ENCODE measurements at places on chromosomes 1 and 21.

- DNase-seq = no peak
Measured at GRCh38 chr1:183391863-183392262, 26.3 kb downstream of the NMNAT2 start.

GRCh38 chr1:186722711-186723309 is 42.6 kb upstream of the PTGS2 start:
- no peak for DNase-seq

- no peak for DNase-seq
Measured at GRCh38 chr1:147895123-147895522, 7.5 kb upstream of the GJA8 start.

- DNase-seq = no peak
Measured at GRCh38 chr1:205273551-205273982, 45.8 kb downstream of the TMCC2 start.

- no peak for DNase-seq
Measured at GRCh38 chr1:171576144-171576543, 45.9 kb upstream of the MYOCOS start.

DNA sequence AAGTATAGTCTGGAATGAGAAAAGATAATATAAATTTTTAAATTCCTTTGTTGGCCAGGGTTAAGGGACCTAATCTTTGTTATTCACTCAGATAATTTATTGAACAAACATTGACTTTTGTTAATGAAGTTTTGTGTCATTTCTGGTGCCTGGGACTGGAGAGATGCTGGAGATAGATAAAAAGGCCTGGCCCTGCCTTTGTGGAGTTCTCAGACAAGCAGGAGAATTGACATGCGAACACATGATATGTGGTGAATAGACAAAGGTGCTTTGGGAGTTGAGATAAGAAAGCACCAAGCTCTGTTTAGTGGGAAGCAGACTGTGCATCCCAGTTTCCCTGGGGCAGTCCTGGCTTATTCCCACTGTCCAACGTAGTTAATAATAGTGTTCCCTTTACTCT is 8.5 kb downstream of the C1orf21 start:
- no peak for DNase-seq

DNA sequence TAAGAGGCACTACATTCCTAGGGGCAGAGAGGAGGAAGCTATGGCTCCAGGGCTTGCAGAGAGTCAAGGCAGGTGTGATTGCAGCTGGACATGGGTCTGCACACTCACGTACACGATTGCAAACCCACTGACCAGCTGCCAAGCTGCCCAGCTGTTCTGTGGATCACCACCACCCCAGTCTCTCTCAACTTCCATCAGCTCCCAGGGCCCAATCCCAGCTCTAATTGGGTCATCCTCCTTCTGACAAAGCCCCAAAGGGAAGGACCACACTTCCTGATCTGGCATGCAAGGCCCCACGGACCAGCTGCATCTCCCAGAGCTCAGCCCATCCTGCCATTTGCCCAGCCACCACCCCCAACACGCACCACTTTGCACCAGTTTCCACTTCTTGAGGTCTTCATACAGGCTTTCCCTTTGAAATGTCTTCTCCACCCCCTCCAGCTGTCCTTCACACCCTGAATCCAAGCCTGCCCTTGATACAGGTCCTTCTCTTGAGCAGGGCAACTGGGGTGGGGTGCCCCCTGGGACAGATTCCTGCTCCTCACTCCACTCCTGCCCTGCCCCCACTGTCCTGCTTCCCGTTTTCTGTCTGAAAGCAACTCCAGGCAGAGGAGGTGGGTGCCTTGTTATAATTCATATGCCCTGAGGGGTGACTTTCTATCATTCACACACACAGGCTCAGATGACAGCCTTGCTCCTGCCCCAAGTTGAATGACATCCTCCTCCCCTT is 179.4 kb upstream of the EDN2 start:
- no peak for DNase-seq

DNA sequence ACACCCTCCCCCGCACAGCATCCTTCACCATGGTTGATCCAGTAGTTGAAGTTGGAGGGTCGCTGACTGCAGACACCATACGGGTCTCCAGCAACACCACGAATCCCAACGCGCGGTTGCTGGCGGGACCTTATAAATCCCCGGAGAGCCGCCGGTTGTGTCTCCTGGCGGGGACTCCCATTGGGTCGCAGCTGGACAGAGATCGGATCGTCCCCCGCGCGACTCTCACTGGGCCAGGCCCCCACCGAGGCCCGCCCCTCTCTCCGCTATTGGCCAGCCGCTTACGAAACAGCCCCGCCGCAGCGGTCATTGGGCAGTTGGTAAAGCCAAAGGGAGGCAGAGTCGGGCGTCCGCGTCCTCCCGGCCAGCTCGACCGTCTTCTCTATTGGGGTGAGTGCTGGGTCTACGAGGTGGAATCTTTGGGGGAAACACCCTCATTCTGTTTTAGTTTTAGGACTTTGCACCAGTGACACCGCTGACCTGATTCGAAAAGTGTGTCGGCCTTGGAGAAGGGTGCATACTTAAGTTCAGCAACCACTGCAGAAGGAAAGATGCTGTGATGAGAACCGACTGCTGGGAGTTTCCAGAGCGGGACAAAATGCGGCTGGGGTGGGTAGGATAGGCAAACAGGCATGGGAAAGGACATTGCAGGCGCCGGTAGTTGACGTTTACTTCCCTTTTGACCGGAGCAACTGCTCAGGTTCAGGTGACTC is 27.4 kb downstream of the RABIF start:
- peak; percentile 72 for DNase-seq

GRCh38 chr1:24683713-24684162 is 40.6 kb downstream of the SRRM1 start:
- DNase-seq = no peak

GRCh38 chr1:206657751-206658150 is 22.4 kb downstream of the DYRK3 start:
- no peak for DNase-seq

DNA sequence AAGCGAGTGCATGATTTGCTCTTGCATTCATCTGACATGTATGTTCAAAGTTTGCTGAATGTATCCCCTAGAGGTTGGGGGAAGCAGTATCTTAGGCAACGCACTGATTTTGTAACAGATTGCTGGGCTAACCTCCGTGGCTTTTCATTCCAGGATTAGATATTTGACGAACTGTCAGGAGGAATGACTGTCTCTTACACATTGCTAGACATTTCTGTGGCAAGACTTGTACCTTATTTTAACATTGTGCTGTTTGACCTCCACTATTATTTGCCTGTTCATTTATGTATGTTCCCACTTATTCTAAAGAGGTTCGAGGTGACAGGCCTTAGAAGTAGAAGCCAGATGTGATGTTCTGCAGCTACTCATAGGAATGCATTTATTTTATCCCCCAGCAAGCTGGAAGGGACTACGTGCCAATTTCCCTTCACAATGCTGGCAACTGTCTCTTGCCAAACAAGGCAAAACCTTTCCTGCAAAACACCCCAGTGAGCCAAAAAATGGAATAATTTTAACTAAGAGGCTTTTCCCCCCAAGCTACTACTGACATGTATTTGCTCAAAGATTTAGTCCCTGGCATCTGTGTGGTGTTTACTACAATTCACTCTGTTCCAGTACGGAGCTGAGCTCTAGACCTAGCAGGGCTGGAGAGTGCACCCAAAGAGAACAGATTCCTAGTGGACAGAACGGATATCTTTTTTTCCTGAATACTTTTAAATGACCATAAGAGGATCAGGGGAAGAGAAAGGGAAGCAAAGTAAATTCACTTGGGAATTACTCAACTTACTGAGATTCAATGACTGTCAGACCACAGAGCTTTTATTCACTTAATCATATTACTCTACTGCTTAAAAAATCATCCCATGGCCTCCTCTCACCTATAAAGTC is 646.2 kb downstream of the SMYD3 start:
- DNase-seq = no peak

DNA sequence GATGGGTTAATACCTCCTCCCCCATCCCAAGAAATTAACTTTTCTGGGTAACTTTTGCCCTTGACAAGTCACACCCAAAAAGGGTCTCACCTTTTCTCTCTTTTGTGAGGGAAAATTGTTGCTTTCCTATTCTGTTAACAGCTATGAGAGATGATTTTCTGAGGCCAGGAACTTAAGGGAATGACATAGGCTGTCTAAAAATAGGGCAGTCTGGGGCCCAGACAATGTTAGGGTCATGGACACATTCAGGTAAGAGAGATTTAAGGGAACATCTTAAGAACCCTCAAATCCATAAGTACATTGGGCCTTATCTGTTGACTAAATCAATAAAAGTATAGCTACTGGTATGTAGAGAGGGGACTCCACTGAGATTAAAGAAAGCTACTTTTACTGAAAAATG is 8.4 kb upstream of the GSTM3 start:
- DNase-seq = no peak

DNA sequence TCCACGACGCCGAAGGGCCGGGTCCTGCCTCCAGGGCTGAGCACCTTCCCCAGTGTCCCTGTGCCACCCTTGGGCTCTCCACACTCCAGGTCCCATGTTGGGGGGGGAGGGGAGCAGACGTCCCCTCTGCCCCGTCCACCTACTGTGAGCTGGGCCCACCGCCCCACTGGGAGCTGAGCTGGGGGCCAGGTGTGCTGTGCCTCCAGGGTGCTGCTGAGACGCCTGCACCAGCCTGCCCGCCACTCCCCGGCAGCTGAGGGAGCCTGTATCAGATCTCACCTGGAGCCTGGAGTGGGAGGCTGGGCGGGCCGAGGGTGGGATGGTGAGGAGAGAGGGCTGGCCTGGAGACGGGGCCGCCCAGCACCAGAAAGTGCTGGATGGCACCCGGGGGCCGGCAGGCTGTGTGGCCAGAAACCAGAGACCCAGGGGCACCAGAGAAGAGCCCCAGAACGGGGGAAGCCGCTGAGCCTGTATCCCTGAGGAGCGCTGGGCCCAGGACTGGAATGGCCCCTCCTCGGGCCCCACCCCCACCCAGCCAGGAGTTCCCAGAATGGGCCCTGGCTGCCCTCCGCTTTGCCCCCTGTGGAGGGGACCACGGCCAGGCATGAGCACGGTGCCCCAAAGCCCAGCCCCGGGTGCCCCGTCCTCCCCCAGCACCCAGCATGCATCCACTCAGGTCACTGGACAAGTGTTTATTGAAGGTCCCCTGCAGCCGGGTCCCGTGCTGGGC is 3.4 kb downstream of the TNFRSF18 start:
- no peak for DNase-seq

DNA sequence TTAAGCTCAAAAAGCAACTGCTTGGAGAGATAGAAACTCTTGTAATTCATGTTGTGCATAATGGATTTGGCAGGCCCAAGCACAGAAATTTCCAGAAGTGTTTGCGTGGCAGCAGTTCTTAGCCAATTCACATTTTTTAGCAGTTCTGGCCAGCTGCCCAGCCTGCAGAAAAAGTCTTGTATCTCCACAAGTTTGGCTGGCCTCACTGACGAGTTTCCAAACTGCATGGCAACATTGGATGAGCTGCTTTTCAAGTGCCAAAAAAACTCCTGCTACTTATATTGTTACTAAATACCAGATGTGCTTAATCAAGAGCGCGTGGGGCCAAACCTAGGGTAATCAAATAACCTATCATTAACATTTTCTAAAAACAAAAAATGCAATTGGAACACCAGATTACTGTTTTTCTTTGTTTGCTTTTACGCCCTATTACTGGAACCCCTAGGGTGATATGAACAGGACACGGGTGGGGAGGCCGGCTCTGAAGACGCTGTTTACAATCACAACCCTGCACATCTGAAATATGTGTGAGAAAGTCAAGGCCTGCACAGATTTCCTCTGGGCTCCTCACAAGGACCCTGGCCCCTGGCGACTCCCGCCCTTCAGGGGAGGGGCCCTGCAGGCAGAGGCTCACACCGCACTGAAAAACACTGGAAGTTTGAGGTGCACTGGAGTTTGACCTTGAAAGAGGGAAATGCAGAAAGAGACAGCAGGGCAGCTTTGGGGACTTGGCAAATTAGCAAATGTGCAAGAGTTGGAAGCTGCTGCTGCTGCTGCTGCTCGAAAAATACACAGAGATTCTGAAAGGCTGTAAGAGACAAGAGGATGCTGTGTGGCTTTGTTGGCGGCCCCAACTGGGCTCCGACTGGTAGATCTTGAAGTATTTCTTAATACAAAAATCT is 55.2 kb upstream of the TARBP1 start:
- peak; percentile 98 for DNase-seq

- DNase-seq = no peak
Measured at GRCh38 chr1:15947382-15948090, 28.4 kb downstream of the ZBTB17 start.

DNA sequence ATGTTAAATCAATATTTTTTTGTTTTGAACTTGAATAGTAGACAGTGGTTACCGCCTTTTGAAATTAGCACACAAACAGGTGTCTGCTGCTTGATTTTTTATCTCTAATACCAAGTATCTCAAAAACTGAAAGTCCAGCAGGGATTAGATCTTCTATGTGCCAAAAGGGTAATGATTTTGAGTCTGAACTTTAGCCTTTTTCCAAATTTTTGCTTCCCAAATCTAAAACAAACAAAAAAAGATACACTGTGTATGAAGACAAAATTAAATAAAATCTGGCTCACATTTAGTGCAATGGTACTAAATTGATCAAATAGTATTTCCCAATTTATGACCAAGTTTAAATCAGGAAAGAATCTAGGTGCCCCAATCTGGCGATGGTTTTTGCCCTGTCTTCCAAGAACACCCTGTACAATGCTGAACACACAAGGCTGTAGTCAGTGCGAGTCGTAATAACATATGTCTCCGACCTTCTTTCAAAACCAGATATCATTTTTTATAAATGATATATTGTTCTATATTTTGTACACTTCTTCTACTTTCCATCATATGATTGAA is 40.5 kb downstream of the PLPPR4 start:
- no peak for DNase-seq

DNA sequence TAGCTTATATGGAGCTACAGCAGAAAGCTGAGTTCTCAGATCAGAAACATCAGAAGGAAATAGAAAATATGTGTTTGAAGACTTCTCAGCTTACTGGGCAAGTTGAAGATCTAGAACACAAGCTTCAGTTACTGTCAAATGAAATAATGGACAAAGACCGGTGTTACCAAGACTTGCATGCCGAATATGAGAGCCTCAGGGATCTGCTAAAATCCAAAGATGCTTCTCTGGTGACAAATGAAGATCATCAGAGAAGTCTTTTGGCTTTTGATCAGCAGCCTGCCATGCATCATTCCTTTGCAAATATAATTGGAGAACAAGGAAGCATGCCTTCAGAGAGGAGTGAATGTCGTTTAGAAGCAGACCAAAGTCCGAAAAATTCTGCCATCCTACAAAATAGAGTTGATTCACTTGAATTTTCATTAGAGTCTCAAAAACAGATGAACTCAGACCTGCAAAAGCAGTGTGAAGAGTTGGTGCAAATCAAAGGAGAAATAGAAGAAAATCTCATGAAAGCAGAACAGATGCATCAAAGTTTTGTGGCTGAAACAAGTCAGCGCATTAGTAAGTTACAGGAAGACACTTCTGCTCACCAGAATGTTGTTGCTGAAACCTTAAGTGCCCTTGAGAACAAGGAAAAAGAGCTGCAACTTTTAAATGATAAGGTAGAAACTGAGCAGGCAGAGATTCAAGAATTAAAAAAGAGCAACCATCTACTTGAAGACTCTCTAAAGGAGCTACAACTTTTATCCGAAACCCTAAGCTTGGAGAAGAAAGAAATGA is 37.6 kb downstream of the CENPF start:
- no peak for DNase-seq
